ENCODE measurements at places on chromosomes 7 and 10. TPM values are rescaled to one million over a fixed set of nuclear protein-coding genes. Genes with fewer than 3 reads are reported as not detected.

DNA sequence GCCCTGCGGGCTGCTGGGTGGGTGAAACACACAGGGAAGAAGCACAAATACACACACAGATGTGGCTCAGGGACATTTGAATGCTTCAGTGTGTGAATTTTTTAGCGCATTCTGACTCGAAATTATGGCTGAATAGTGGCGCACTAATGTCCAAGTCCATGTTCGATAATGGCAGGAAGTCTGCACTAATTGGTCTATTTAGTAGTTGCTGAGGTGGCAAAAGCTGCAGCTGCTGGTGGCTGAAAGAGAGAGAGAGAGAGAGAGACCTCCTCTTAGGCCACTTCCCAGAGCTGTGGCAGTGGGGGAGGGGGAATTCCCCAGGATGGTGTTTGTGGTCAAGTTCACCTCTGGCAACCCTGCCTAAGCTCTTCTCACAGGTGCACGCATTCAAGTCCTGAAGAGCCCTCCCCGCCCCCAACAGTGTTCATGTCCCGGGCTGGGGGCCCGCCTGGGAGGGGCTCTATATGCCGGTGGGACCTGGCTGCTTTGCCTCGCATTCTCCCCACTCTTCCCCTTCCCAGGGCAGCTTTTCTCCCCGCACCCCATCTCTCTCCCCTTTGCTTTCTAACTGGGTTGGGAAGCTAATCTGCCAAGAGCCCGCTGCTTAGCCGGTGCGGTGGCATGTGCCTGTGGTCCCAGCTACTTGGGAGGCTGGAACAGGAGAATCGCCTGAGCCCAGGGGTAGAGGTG is 6.0 kb upstream of the MNX1 start:
- no peak for DNase-seq

- no peak for DNase-seq
These were observed 302.2 kb downstream of the PTPRN2 start for GRCh38 chr7:158285383-158285770.

DNA sequence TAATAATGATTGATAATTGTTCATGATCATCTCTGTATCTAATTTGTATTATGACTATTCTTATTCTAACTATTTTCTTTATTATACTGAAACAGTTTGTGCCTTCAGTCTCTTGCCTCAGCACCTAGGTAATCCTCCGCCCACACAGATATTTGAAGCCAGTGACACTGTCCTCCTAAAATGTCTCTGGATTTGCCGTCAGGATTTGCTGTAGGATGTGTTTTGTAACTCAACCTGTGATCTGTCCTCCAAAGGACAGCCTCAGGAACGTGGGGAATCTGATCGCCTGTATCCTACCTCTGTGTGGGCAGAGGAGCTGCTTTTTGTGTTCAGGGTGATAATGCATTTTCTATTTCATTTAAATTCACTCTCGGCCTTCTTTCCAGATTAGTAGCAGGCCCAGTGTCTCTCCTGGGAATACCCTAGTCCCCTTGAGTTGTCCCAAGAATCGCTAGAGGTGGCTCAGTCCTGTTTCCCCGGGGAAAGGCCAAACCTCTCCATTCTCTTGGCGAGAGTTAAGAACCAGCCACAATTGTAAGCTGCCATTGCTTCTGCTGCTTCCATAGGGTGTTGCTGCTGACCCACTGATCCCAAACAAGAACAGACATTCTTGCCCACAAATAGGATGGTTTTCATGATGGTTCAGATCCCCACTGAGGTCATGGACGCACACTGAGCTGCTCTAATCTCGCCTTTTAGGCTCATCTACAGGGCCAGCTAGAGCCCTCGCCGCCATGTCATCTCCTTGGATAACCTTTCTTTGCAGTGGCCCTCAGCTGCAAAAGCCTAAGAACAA is 136.2 kb upstream of the KCNMA1 start:
- no peak for DNase-seq

DNA sequence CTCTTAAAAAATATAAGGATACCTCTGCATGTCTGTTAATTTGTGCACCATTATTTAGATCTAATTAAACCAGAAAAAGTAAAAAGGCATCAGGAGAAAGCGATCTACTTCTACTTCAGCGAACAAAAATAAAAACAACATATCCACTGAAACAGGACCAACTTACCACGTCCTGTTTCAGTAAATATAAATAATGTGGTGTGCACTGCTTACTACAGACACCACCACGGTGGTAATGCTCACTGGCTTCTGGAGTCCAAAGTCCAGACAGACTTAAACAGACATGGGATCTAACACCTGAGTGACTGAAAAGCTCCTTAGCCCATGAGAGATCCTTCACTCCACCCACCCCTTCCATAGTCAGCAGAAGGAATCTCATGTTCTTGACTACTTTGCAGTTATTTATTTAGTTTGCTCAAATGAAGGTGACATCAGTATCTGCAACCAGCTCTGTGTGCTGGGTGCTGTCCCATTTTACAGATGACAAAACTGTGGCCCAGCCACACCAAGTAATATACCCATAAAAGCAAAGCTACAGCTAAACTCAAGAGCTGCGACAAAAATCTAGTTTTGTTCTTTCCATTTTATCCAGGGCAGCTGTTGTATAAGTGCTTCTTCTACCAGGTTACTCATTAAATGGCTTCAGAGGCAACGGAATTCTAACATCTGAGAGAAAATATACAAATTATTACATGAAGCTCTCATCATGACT is 62.1 kb upstream of the NCAPG2 start:
- no peak for DNase-seq

DNA sequence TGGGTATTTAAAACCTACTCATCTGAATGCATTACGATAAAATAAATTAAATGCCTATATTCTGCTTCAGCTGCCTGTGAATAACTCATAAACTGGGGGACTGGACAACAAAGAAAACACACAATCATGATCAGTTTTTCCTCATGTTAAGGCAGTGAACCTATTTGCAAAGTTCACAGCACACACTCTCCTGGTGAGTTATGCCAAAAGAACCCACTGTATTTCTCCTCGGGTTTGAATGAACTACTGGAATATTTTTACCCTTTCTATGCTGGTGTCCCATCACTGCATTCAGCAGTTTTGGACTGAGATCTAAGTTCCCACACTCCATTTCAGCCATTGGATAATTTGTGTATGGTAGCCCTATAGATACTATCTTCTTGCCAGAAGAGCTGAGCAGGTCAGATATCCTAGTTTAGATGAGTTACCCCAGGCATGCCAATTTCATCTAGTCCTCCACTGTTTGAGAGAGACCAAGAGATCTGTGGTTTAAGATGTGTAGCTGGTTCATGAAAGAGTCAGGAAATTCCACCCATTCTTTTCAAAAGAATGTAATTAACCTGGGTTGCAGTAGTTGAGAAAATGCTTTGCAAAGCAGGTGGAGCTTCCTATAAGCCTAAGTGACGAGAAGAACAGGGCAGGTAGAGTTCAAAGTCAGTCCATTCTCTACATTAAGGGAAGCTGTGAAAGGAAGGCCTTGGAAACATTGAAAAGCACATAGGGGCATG is 101.7 kb downstream of the PLXDC2 start:
- DNase-seq: peak; percentile 45

- DNase-seq: no peak
These were observed 36.1 kb upstream of the SMNDC1 start for GRCh38 chr10:110340816-110341215.

DNA sequence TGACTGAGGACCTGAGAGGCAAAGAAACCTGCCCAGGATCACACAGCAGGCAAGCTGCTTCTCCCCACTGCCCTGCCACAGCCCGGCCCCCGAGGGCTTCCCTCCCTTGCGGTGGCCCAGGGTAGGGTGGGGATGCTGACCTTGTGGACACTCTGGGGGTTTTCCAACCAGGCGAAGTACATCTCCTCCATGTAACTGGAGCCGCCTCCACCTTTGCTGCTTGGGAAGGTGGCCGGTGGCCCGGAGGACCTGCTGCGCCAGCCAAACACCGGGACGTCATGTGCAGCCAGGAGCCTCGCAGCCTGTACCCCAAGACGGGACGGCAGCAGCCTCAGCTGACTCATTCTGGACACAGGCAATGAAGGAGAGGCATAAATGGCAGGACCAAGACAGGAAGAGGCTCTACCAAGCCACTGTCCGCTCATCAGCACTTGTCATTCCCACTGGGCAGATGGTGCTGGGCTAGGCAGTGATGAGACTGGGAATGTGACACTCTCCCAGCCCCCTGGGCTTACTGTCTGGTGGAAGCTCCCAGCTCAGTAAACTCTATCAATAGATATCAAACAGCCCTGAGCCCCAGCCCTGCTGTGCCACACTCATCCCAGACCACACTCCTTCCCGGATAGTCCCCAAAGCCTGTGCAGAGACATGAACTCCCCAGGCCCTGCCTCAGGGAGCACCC is 3.7 kb downstream of the OGDHL start:
- no peak for DNase-seq

DNA sequence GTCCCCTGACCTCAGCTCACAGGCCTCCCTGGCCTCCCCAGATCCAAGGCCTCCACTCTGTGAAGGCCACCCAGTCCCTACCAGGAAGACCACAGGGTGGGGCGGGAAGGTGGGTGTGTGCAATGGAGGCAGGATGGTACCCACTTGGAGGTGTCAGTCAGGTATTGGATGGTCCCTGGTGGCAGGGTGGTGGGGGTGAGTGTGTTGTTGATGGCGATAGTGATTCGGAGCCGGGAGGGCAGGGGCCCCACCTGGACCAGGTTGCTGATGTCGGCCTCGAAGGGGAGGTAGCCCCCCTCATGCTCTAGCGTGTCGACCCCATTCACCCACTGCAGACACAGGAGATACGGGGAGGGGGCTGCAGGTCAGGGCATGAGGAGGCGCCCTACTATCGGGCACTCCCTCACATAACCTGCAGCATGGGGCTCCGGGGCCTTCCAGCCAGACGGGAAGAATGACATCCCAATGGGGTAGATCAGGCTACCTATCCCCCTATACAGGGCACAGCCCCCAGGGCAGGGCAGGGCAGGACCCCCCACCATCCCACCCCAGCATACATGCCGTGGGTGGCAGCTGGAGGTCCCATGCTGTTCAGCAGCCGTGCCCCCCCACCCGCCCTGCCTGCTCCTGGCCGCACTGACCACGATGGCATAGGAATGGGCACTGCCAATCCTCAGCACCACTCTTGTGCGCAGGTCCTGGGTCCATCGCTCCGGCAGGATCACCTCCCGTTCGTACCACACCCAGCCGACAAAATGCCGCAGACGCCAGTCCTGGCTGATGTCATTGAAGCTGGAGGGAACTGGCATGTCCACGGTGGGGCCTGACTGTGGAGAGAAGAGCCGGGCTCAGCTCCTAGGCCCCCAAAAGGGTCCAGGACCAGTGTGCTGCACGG is 2.2 kb downstream of the GUSB start:
- no peak for DNase-seq

- peak; percentile 36 for DNase-seq
These were observed 13.2 kb upstream of the SCIN start for GRCh38 chr7:12557282-12557681.

DNA sequence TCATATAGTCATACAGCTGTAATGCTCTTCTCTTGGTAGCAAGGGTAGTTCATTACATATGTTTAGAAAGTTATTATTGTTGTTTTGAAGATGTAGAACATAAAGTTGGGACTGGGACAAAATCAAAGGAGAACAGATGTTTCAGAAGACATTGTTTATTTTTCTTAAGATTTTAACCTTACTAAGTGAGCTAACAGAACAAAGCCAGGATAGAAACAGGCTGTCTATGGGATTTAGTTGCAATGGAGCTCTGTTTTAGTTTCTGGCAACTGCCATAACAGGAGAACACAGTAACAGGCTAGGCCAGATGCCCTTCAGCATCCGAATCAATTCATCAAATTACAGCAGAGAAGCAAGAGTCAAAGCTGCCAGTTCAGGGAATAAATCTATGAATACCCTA is 382.4 kb downstream of the ARL4A start:
- no peak for DNase-seq

GRCh38 chr10:101000127-101000914 is 713 bp downstream of the LZTS2 start:
- DNase-seq: peak; percentile 26

DNA sequence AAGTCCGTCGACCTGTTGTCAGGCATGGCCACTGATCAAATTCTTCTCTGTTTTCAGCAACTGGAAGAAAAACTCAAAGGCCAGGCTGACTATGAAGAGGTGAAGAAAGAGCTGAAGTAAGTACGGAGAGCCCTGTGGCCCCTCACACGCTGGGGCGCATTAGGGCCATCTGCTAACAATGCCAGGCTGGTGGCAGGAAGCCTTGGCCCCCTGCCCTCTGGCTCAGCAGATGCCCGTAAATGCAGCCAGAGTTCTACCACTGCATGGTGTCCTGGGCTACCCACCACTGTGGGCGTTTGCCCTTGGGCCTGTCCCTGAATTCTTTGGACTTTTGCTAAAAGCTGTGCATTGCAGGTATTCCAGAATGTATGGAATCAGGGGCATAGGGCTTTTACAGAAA is 96.9 kb upstream of the SH2B2 start:
- no peak for DNase-seq

DNA sequence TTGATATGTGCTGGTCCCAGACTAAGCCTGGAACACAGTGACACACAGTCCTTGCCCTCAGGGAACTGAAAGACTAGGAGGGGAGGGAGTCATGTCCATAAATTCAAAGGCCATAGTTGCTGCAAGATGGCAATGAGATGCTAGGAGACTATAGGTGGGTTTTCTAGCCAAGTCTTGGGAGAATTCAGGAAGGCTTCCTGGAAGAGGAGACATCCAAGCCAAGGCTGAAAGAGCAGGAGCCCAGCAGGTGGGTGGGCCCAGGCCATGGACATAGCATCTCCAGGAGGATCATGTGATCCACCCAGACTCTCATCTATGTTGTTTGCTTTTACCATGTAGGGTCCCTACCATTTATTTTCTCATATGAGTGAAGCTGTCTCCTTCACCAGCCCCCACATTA is 335.1 kb downstream of the DPP6 start:
- DNase-seq: no peak

- no peak for DNase-seq
These were observed 75.6 kb downstream of the FOXL3 start for GRCh38 chr7:365593-365992.

Gene UCN3
- total RNA-seq: not detected

Gene PILRA
- not detected for total RNA-seq

Gene OGDHL
- total RNA-seq: 3.5 TPM

Gene PRLHR
- total RNA-seq: not detected

Gene C10orf62
- total RNA-seq: 0.38 TPM

Gene MACC1
- total RNA-seq: not detected

Gene PPP1R3A
- not detected for total RNA-seq

Gene MACROH2A2
- 15.0 TPM for total RNA-seq

Gene LOXL4
- total RNA-seq: 24.9 TPM

Measured in A172 (cell line).